ENCODE measurements at places on chromosomes 12 and 14.
A peak's percentile ranks its signal among the peaks of the same experiment; 100 is the strongest.

DNA sequence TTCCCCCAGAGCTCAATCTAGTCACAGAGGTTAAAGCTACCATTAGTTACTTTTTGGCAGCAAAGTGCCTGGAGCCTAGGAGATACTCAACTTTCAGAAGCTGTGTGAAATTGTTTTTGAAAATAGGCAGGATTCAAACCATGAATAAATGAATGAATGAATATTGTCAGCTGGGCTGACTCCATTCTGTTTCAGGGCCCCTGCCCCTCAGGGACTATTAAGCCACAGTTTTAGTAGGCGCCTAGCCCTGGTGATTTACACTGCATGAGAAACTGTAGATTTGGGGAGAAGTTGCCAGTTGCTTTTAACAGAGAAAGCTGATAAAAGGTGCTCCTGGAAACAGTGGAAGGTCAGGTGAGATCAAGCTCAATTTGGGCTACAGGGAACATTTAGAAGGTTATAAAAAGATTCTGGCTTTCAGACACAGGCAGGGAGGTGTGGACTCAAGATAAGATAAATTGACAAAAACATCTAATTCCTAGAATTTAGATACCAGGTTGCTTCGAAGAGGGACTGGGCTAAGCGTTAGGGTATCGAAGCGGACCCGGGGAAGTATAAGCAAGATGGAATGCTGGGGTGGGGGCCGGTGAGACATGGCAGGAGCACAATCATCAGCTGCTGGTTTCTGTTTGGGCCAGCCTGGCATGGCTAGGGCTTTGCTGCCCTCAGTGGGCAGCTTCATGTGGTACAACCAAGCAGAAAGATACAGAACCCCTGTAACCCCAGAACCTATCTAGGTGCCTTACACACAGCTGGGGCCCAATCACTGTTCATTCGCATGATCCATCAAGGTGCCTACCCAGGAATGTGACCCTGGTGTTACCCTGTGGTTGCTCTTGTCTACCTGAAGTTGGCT lies 14.9 kb upstream of the CELA1 start:
- DNase-seq = no peak

DNA sequence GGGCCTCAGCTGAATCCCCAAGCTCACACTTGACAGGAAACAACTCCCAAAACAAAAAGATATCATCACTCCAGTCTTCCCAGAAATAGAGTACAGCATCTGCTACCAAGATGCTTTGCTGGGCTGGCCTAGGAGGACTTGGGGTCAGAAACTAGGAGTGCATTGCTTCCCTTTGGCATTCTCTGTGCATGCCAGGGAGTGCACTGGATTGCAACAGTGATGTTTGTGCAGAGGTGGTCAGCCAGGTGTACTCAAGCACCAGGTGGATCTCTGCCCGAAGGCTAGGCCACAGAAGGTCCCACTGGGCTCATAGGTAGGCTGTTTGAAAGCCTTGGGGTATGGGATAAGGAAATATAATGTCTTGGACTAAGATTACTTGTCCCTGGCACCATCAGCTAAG lies 51.1 kb downstream of the RAB35 start:
- DNase-seq = no peak

DNA sequence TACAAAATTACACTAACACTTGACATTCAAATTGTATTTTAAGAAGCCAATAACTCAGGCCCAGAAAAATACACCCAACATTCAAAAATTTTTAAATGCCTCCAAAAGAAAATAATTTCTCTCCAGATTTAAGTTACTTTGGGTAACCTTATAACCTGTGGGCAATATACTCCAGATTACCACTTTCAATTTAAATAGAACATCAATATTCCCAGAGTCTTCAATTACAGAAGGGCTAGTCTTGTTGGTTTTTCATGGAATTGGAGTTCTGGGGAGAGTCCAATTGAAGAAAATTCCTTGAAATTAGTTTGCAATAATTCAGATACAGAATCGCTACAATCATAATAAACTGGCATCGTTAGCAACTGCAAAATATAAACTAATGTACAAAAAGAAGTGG lies 2.0 kb downstream of the PPP4R3A start:
- DNase-seq = no peak

- no peak for DNase-seq
Measured at GRCh38 chr12:90280564-90281058, 572.0 kb upstream of the ATP2B1 start.

GRCh38 chr12:8065991-8066594 lies at the start of gene C3AR1:
Gene C3AR1, minus strand, starts transcription at chr12:8066359. Its CDS starts 6,174 bp downstream, at chr12:8060185.
- no peak for DNase-seq

DNA sequence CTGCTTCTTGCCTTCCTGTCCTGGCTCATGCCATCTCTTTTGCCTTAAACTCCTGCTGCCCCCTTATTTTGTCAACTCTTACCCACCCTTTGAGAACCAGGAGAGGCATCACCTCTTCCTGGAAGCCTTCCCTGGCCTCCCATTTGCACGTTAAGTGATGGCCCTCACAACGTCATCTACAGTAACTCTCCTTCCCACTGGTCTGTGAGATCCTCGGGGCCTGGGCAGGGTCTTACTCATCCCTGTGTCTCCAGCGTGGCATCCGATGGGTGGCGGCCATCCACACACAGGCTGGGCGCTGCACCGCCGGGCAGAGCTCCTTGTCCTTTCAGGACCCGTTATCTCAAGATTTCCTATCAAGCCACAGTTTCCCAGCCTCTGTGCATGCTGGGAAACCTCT lies 16.8 kb upstream of the CACNA2D4 start:
- DNase-seq = no peak

DNA sequence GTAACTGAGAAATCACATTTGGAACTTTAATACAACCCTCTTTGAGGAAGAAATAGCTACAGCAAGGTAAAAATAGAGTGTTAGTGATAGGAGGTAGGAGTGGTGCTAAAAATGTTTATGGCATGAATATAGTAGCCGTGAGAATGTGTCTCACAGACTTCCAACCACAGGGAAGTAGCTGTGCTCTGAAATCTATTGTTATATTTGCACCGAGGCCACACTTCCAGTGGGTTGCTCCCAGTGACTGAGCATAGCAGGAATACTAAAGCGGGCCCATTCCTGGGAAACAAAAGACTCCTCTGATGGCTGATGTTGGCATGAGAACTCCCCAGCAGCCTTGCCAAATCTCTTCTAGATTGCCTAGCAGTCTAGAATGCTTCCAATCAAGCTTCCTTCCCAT lies 174.1 kb upstream of the PLXNC1 start:
- no peak for DNase-seq

- DNase-seq = no peak
Measured at GRCh38 chr12:121205491-121205890, 4.4 kb upstream of the P2RX4 start.

- no peak for DNase-seq
Measured at GRCh38 chr12:27818401-27818918, 38.4 kb upstream of the MANSC4 start.

DNA sequence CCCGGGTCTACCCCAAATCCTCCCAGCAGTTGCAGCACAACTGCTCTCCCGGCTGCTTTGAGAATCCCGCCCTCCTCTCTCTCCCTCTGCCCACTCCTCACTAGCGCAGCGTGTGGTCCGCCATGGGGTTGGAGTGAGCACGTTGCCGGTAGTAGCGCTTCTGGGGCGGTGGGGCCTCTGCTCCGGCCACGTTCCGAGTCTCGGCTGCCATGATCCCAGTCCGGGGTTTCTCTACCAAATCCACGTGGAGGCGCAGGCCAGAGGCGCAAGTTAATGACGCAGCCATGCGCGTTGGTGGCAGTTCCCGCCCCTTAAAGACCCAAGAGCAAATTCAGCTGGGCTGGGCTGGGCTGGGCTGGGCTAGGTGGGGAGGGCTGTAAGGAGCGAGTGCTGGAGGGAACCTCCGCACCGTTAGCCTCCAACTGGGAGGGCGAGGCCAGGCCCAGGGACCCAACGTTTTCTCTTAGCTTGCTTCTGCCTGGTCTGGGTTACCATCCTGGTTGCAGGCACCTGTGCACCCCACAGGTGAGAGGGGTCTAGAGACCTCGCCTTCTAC lies at the start of gene METTL1:
Gene METTL1 (minus strand): TSS at position 233 of the 556 bp plus-strand sequence. CDS start 22 bp downstream, at position 211.
- DNase-seq = peak; percentile 97

GRCh38 chr14:72901361-72901760 lies 7.5 kb upstream of the DPF3 start:
- DNase-seq = no peak

- DNase-seq = no peak
Measured at GRCh38 chr12:22318108-22318737, 16.3 kb downstream of the ST8SIA1 start.

DNA sequence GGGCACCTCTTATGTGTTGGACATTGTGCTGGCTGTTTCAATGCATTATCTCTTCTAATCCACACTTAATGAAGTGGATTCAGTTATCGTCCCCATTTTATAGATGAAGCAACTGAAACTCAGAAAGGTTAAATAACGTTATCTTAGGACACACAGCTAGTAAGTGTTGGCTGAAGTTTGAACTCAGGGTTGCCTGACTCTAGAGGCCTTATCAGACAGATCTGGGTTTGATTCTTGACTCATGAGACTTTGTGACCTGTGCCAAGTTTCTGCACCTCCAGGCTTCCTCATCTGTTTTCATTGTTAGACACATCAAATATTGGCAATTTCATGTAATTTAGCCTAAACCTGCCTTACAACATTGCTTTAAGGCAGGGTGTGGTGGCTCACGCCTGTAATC lies 18.2 kb upstream of the IRF2BPL start:
- no peak for DNase-seq

DNA sequence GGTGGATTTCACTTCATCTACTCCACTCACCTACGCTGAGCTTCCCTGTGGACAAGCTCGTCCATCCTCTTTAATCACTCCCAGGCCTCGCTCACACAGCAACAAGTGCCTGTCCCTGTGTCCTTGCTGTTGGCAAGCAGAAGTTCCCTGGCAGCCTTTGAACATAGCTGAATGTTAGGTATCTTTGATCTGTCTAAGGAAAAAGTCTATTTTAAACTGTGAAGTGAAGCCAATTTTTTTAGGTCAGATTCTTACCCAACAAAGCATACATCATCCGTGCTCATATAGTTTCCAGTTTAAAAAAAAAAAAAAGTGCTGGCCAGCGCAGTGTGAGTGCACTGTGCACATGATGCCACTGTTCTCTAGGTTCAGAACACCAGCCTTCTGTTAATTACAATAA lies 36.3 kb downstream of the PPP2R5C start:
- no peak for DNase-seq

- DNase-seq = no peak
Measured at GRCh38 chr14:23449314-23449713, 13.9 kb upstream of the MYH7 start.

DNA sequence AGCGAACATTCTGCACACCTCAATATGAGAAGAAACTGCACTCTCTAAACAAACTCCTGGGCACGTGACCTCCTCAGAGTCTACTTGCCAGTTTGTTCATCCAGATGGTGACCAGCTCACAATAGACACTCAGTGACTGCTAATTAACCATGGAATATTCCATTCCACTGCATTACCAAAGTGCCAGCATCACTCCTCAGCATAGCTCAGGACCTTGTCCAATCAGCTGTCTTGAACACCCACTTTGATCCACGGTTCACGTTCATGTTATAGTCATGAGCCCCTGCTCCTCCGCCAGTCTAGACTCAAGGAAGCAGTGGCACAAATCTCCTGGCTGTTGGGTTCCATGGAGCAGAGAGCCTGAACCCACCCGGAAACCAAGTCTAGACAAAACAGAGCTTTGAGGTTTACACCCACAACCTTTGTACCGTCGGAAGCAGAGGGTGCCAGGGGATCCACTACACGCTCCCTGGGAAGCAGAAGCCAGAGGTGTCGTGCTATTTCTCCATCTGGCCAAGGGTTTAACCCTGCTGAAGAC lies 285.3 kb downstream of the ZFP36L1 start:
- DNase-seq = no peak

GRCh38 chr14:75906680-75907280 lies 75.0 kb downstream of the TGFB3 start:
- no peak for DNase-seq

DNA sequence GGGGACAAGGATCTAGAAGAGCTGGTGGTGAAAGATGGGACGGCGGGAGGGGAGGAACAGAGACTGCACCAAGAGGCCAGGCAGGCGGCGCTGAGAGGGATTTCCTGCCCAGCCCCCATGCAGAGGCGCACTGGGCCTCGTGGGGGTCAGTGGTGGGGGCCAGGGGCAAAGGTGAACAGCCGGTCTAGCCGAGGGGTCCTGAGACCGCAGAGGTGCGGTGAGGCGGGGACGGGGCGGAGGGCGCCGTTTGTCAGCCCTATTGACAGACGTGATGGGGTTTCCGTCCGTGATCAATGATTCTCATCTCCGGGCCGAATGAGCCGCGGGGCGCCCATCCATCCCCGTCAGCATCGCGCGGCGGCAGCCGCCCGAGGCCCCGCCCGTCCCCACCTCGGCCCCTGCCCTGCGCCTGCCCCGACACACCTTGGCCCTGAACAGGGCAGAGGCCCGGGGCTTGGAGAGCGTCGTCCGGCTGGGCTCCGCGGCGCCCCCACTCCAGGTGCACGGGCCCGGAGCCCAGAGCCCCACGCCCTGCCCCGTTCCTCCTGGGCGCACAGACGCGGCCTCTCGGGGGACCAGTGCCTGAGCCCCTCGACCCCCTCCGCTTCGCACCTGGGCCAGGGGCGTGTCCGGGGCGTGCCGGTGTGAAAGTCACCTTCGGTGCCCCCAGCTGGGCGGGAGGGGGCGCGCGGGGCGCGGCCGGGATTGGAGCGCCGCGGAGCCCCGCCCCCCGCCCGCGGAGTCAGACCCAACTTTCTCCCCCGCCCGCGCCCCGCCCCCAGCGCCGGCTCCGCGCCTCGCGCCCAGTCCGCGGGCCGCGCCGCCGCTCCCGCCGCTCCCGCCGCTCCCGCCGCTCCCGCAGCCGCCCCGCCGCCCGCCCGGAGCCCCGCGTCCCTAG lies at the start of gene NXPH4:
Gene NXPH4 (plus strand): TSS at position 781 of the 898 bp plus-strand sequence. CDS start 176 bp downstream, outside the sequence.
- no peak for DNase-seq

- DNase-seq = no peak
Measured at GRCh38 chr12:66392266-66392915, 90.1 kb downstream of the HELB start.

DNA sequence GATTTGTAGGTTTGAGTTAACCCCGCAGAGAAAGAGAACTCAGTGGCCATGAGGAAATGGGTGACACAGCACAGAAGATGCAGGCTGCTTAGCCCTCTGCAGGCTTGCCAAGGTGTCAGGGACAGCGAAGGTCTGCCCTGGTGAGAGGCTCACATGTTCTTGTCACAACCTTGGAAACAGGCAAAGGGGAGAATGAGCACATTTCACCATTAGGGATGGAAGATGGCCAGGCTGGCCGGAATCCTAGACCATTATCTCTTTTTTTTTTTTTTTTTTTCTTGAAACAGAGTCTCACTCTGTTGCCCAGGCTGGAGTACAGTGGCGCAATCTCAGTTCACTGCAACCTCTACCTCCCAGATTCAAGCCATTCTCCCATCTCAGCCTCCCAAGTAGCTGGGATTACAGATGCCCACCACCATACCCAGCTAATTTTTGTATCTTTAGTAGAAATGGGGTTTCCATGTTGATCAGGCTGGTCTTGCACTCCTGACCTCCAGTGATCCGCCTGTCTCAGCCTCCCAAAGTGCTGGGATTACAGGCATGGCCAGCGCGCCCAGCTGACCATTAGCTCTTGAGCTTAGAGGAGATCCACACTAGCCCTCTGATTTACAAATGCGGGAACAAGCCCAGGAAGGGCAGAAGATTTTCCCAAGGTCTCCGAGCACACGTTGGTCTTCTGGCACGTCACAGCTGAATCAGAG lies 34.6 kb downstream of the LTBP2 start:
- no peak for DNase-seq
